ENCODE measurements at places on chromosomes 1 and 21. TPM values are rescaled to one million over a fixed set of nuclear protein-coding genes. Genes with fewer than 3 reads are reported as not detected.

TCEA3 gene
- total RNA-seq = 8.5 TPM

ETNK2 gene
- 16.8 TPM for total RNA-seq

FMN2 gene
- 3.3 TPM for total RNA-seq

C1orf94 gene
- total RNA-seq = not detected

DNA sequence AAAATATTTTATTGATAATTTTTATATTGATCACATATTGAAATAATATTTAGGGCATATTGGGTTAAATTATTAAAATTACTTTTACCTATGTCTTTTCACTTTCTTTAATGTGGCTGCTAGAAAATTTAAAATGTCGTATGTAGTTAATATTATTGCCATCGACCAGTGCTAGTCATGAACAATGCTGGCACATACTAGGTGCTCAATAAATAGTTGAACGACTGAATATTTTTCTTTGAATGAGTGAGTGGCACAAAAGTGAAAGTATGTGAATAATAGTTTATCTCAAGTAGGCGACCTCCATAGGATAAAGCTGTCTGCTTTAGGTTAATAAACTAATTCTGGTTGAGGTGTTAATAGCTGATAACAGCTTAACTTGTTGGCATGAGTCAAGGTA is 150.8 kb upstream of the FGGY start:
- DNase-seq = no peak
- H3K36me3 ChIP-seq = no peaks in the 10 kb centered on the region
- no peak overlapping the region for H3K27ac ChIP-seq
- no peaks in the 10 kb centered on the region for H3K27me3 ChIP-seq

DNA sequence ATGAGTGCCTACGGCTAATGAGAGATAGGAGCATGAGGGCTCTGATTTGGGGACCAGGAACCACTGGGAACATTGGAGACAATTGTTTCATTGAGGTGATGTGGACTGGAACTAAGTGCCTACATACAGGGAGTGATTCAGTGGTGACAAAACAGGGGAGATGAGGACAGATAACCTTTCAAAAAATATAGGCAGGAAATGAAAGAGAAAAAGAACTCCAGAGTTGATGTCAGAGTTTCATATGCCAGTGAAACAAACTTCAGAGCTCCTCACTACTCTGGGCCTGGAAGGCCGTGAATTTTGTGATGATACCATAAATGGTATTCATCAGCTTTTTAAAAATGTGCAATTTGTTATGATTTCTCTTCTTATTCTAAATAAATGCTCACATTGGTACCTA is 39.3 kb downstream of the FASLG start:
- H3K27ac ChIP-seq = no peak overlapping the region
- no peak for DNase-seq
- no peaks in the 10 kb centered on the region for H3K36me3 ChIP-seq
- no peaks in the 10 kb centered on the region for H3K27me3 ChIP-seq

DNA sequence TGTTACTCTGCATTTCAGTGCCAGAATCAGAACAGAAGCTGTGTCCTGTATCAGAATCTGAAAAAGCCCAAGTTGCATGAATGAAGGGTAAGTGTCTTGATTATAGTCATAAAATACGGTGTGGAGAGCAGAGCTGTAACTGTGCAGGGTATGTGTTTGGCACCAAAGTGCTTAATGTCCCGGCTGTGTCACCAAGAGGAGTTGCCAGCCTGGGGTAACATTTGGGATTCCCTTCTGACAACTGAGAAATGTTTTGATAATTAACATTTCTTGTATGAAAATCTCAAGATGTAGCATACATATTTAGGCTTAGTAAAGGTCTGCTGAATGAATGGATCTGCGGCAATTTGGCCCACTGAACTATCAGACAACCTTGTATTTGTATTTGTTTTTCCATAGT is 33.3 kb downstream of the AKNAD1 start:
- H3K27ac ChIP-seq = no peak overlapping the region
- no peak overlapping the region for H3K4me3 ChIP-seq
- H3K27me3 ChIP-seq = no peaks in the 10 kb centered on the region
- DNase-seq = no peak

DNA sequence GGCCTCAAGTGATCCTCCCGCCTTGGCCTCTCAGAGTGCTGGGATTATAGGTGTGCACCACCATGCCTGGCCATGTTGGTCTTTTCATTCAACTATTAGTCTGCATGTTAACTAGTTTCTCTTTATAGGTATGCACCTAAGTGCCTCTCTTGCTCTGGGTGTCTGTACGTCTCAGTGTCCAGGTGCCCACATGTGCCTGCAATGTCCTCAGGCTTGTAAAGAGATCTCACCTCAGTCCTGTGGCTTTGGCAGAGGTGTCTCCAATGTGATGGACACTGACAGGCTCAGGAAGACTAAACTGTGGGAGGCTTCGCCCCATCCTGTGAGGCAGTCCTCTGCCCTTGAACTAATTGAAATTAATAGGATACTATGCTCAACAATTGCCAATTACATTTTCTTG is 526.3 kb downstream of the PTPRU start:
- H3K27ac ChIP-seq = no peak overlapping the region
- H3K4me1 ChIP-seq = no peaks in the 10 kb centered on the region
- no peak for DNase-seq

DNA sequence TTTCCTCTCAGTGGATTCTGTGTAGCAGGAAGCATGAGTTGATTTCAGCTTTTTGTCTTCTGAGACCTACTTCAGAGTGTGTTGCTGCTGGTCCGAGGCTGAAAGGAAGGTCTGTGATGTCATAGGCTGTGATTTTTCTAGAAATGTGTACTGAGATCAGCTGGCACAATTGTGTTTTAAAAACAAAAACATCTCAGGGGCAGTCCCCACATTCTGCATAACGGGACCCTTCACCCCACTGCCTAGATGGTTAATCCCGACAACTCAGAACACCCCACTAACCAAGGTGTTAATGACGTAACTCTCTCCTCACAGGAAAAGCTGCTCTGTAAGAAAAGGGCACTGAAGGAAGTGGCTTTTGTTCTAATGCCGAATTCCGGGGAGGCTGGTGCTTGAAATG is 59.8 kb upstream of the PPP2R5A start:
- H3K4me1 ChIP-seq = no peaks in the 10 kb centered on the region
- no peak overlapping the region for H3K4me3 ChIP-seq
- no peak overlapping the region for H3K27ac ChIP-seq

GRCh38 chr1:19488136-19488535 is 2.8 kb upstream of the CAPZB start:
- no peaks in the 10 kb centered on the region for H3K27me3 ChIP-seq
- peaks cover 6% of the 10 kb centered on the region for H3K4me1 ChIP-seq
- H3K36me3 ChIP-seq = no peaks in the 10 kb centered on the region
- H3K4me3 ChIP-seq = no peak overlapping the region
- DNase-seq = no peak

DNA sequence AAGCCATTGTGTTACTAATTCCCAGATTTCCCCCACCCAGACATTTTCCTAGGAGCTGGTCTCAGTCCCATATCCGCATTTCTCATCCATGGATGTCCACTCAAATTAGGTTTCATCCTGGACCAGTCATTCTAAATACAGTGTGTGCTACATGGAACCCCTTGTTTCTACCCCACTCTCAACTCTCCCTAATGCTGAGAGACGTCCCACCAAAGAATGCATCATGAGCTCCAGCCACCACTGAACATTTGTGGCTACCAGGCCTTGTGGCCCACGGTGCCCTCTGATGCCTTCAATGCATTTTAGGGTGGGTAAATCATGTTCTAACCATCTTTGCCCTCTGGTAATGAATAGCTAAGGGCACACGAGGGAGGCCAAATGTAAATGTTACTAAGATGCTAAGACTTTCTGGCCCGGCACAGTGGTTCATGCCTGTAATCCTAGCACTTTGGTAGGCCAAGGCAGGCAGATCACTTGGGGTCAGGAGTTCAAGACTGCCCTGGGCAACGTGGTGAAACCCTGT is 13.3 kb upstream of the RAB42 start:
- no peak for DNase-seq
- H3K4me3 ChIP-seq = no peak overlapping the region
- H3K36me3 ChIP-seq = no peaks in the 10 kb centered on the region
- H3K27me3 ChIP-seq = no peaks in the 10 kb centered on the region

DNA sequence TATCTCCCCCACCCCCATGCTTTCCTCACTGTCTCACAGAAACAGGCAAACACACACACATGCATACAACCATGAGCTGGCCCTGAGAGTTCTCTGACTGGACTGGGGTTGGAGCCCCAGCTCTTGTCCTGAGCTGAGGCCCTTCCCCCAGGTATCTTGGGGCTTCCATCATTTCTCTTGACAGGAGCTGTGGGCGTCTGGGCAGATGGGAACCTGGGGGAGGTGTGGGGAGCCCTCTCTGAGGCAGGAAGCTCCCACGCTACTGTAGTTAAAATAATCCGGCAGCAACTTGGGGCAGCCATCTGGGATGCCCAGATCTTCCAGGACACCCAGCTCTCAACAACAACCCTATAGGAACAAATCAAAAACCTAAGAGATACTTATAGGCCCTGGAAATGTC is 2.7 kb upstream of the KIF21B start:
- no peak for DNase-seq
- no peaks in the 10 kb centered on the region for H3K4me1 ChIP-seq
- no peak overlapping the region for H3K27ac ChIP-seq
- no peaks in the 10 kb centered on the region for H3K27me3 ChIP-seq

DNA sequence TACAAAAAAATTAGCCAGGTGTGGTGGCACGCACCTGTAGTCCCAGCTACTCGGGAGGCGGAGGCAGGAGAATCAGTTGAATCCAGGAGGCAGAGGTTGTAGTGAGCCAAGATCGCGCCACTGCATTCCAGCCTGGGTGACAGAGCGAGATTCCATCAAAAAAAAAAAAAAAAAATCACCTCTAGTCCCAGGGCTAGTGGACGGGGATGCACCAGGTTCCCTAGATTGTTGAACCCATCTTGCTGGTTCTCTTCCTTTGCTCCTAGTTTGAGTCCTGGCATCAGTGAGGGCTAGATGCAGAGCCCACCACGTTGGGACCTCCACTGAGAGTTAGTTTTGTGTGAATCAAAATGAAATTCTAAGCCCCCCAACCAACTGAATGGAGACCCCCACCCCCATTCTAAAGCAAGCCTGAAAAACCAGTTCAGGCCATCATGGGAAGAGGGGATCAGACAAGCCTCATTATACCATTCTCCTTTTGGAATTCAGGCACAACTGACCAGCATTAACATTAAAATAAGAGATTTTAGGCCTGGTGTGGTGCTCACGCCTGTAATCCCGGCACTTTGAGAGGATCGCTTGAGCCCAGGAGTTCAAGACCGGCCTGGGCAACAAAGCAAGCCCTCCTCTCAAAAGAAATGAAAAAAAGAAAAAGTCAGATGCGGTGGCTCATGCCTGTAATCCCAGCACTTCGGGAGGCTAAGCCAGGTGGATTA is 17.9 kb upstream of the L1TD1 start:
- DNase-seq = no peak
- no peak overlapping the region for H3K4me3 ChIP-seq

GRCh38 chr1:6350416-6351088 is 43.0 kb downstream of the ACOT7 start:
- H3K27me3 ChIP-seq = no peaks in the 10 kb centered on the region
- peaks cover 33% of the 10 kb centered on the region for H3K4me1 ChIP-seq
- H3K27ac ChIP-seq = peak overlapping the region; percentile 56
- H3K36me3 ChIP-seq = no peaks in the 10 kb centered on the region

DNA sequence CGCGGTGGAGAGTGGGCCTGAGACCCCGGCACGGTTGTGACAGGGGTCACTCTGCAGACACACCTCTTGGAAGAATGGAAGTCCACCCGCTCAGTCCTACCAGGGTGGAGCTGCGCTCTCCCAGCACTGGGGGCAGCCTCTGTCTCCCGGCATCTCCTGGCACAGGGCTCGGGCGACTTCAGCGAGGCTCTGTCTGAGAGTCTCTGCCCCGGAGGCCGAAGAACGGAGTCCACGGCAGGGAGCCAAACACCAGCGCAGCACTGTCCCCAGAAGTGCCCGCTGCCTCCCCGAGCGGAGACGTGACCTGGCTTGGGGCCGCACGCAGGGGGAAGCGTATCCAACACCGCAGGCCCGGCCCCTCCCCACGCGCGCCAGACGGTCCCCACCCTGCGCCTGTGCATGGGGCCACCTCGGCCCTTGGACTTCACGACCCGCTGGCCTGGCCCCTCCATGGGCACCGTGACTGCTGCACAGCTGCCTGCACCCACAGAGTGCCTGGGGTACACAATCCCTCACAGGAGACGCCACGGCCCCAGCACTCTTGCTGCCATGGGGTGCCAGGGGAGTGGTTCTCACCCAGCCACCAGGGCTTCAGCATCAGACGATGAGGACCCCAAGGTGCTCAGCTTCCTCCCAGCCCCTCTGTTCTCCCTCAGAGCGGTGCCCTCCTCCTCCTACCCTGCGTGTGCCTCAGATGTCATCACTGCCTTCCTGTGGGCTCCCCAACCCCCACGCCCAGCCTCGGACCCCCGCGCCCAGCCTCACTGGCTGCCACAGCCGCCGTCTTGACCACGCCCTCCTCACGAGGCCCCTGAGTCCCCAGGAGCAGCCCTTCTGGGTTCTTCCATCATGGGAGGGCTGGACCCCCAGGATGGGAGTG is 14.9 kb upstream of the RNF223 start:
- no peaks in the 10 kb centered on the region for H3K4me1 ChIP-seq
- no peaks in the 10 kb centered on the region for H3K27me3 ChIP-seq
- DNase-seq = no peak
- no peak overlapping the region for H3K27ac ChIP-seq
- no peaks in the 10 kb centered on the region for H3K36me3 ChIP-seq
- H3K4me3 ChIP-seq = no peak overlapping the region

- no peaks in the 10 kb centered on the region for H3K36me3 ChIP-seq
- H3K4me1 ChIP-seq = no peaks in the 10 kb centered on the region
Observed at GRCh38 chr1:21205416-21205815, 28.7 kb upstream of the EIF4G3 start.

- DNase-seq = no peak
- H3K4me1 ChIP-seq = no peaks in the 10 kb centered on the region
- no peaks in the 10 kb centered on the region for H3K27me3 ChIP-seq
- no peaks in the 10 kb centered on the region for H3K36me3 ChIP-seq
- no peak overlapping the region for H3K4me3 ChIP-seq
Observed at GRCh38 chr1:57072401-57073110, 106.7 kb upstream of the C8B start.

DNA sequence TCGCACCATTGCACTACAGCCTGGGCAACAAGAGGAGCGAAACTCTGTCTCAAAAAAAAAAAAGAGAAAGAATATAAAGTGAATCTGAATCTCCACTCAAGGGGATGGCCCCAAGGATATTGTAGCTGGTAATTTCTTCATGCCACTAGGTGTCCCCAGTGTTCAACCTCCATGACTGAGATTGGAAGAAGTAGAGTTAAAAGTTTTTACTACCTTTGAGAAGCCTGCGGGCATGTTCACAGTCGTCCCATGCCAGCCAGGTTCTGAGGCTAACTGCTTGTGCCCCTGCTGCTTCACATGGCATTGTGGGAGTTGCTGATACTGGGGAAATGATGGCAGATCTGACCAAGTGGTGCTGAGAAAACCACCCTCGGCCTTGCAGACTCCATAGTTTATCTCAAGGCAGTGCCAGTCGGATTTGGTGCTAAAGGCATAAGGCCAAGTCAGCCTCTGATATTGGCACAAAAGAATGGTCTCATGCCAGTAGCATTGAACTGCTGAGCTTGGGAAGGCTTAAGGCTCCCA is 10.8 kb upstream of the SHISA4 start:
- no peaks in the 10 kb centered on the region for H3K36me3 ChIP-seq
- H3K27ac ChIP-seq = peak overlapping the region; percentile 21
- no peaks in the 10 kb centered on the region for H3K4me1 ChIP-seq
- no peak overlapping the region for H3K4me3 ChIP-seq
- H3K27me3 ChIP-seq = no peaks in the 10 kb centered on the region

GRCh38 chr1:197356723-197357533 is 88.9 kb downstream of the CRB1 start:
- H3K36me3 ChIP-seq = no peaks in the 10 kb centered on the region
- no peaks in the 10 kb centered on the region for H3K4me1 ChIP-seq
- no peak for DNase-seq
- H3K27ac ChIP-seq = no peak overlapping the region
- no peak overlapping the region for H3K4me3 ChIP-seq
- no peaks in the 10 kb centered on the region for H3K27me3 ChIP-seq
